Bronchus fibroblast of lung (primary cell): ENCODE measurements at places on chromosomes 13 and 19. TPM values are rescaled to one million over a fixed set of nuclear protein-coding genes. Genes with fewer than 3 reads are reported as not detected.

Gene LMO7
- total RNA-seq = 31.4 and 35.5 TPM in 2 replicates

Gene MUC16
- not detected in 2 replicates for total RNA-seq

Gene KCNN1
- 0.15 and 0.34 TPM in 2 replicates for total RNA-seq

Gene ZNF730
- 4.0 and 7.1 TPM in 2 replicates for total RNA-seq

Gene PTH2
- total RNA-seq = not detected in 2 replicates

Gene PCDH8
- total RNA-seq = not detected in 2 replicates

Gene IGFLR1
- total RNA-seq = 19.0 and 26.1 TPM in 2 replicates

Gene PRTN3
- not detected in 2 replicates for total RNA-seq

Gene RPS15
- total RNA-seq = 3,175 and 3,222 TPM in 2 replicates
